NCI-H446 treated with DMSO at 0.1 percent for 48 hours (cell line): ENCODE measurements at places on chromosomes 12 and 14.

DNA sequence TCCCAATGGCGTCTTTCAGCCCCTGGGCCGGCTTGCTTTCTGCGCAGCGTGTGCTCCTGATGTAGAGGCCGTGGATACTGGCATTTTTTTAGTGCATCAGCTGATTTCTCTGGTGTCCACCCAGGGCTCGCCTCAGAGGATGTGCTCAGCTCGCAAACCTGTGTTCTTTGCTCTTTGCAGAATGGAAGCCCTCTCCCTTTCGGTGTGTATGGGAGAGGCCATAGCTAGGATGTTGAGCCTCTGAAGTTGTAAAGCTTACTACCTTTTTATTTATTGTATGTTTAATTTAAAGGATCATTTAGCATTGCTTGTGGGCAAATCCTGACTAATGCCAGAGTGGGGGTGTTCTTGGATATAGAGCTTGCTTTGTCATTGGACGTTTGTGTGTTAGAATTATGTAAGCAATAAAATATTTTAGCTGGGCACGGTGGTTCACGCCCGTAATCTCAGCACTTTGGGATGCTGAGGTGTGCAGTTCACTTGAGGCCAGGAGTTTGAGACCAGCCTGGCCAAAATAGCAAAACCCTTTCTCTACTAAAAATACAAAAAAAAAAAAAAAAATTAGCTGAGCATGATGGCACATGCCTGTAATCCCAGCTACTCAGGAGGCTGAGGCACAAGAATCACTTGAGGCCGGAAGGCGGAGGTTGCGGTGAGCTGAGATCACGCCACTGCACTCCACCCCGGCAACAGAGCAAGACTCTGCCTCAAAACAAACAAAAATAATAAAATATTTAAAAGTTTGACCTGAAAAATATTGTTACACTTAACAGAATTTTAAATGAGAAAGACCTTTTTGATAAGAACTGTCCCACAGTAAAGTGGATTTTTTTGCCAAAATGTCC lies 52.6 kb upstream of the MMP17 start:
- no peak for DNase-seq

GRCh38 chr12:21248679-21249078 lies 86.0 kb downstream of the SLCO1A2 start:
- peak; percentile 9 for DNase-seq

DNA sequence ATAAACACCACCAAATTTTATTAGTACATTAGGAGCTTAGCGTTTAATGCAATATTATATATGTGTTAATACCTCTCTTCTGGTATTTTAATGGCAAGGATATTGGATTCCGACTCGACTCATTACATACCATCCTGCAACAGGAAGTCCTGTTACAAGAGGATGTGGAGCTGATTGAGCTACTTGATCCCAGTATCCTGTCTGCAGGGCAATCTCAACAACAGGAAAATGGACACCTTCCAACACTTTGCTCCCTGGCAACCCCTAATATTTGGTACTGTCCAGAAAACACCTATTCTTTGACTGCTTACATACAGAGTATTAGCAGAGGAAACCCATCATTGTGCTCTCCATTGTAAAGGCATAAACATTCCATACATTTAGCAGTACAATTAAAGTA lies 45.2 kb downstream of the VEZT start:
- no peak for DNase-seq

DNA sequence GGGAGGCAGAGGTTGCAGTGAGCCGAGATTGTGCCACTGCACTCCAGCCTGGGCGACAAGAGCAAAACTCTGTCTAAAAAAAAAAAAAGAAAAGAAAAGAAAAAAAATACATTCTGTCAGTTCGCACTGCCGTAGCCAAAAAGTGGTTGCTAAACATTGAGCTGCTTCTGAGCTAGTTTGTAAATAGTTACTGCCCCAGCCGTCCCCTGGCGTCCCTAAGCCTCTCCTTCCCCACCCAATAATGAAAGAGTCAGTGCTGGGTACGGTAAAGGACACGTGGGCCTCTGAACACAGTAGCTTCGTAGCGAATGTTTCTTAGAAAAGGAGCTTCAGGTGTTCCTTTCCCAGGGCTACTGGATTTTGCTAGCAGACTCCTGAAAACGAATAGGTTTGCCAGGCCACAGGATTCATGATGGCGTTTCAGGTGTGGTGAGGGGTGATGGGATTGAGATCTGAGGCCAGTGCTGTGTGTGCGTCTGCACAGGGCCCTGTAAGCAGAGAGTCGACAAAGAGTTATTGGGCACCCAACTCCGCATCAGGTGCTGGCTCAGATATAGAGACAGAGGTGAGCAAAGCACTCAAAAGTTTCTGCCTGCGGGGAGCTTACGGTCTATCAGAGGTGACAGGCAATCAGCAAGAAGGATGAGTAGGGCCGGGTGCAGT lies 94.1 kb downstream of the LGMN start:
- no peak for DNase-seq

- no peak for DNase-seq
These were observed 93.8 kb downstream of the RFLNA start for GRCh38 chr12:124388679-124389137.

GRCh38 chr14:66503532-66503931 lies 4.4 kb upstream of the GPHN start:
- peak; percentile 90 for DNase-seq

- no peak for DNase-seq
These were observed 9.1 kb downstream of the CAMKK2 start for GRCh38 chr12:121287267-121287954.

DNA sequence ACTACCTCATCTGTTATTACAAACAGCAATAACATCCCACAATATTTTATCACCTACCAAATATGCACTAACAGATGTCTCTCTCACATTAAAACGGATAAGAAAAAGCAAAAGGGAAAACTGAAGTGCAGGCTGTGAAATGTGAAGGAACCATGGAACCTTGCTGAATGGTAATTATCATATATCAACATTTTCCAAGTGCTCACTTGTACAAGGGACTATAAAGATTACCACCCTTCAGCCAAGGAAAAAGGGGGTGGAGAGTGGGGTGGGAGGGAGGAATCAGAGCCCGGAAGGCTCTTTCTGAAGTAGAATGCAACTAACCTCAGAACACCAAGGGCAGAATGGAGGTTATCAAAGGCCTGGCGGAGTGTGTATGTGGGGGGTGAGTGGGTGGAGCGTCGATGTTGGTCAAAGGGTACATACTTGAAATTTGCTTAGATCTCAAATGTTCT lies 1.2 kb downstream of the SNX6 start:
- no peak for DNase-seq
